ENCODE measurements at places on chromosomes 2 and 18.

DNA sequence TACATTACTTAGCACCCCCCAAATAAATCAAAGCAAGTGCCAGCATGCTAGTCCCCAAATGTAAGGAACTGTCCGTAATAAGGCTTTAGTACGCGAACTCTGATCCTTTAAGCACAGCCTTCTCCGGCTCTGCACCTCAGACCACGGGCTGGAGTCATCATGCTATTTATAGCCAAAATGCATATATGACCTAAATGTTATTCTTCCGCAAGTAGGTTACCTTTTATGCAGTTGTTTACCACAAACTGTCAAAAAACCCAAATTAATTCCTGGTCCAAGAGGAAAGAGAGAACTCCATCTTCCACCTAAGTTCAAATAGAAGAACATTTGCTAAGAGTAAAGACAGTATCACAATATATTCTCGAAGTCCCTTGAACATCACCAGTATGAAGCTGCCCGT, 42.7 kb downstream of the ZNF516 start:
- peak; percentile 49 for DNase-seq

GRCh38 chr2:30894498-30895119, 87.4 kb upstream of the CAPN13 start:
- no peak for DNase-seq

DNA sequence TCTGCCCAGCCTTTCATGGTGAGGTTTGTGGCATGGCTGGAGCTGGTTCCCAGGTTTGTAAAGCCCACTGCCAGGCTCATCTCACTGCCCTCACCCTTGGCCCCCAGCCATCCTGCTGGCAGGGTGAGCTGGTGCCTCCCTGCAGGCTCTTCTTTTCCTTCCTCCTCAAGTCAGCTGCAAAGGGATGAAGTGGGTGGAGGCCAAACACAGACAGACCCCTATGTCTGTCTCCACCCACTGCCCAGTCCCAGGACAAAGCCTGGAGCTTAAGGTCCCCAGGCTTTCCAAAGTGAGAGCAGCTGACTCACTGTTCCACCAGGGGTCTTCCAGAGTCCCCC, 92.0 kb downstream of the TNS1 start:
- no peak for DNase-seq

- no peak for DNase-seq
Measured at GRCh38 chr2:150572194-150572766, 84.8 kb upstream of the RND3 start.

DNA sequence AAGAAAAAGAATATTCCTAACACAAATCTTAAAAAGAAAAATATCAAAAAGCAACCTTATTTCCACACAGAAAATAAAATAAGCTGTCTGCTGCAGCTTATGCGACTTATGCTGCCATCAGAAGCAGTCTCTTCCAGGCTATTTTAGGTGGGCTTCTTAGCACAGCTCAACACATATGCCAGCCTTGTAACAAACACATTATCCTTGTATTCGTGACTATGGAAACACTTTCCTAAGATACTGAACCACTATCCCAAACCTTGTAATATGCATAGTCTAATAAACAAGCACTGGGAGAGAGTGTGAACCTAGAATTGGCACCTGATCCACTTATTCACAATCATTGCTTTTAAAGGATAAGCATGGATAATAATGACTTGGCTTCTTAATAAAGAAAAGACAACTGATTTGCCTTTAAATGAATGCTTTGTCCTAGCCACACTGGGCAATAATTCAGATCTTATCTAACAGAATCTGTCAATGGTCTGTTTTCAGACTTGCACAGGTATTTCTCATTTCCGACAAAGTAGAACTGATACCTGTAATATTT, 40.0 kb upstream of the RNU4ATAC start:
- DNase-seq, result no peak

DNA sequence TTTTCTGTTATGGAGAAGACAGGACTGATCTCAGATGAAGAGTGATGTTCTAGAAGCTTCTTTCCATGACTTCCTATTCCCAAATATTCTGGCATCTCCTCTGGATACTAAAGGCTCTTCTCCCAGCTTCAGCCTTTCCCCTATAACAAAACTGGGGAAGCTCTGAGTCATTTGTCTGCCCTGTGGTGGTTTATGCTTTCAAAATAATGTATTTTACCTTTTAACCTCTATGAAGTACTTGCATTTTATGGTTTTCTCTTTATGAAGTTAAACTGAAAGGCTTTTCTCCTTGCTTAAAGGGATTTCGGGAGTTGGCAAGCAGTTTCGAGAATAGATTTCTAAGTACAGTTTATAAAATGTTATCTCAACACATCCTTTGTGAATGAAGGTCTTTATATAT, 104.4 kb downstream of the TANC1 start:
- no peak for DNase-seq

DNA sequence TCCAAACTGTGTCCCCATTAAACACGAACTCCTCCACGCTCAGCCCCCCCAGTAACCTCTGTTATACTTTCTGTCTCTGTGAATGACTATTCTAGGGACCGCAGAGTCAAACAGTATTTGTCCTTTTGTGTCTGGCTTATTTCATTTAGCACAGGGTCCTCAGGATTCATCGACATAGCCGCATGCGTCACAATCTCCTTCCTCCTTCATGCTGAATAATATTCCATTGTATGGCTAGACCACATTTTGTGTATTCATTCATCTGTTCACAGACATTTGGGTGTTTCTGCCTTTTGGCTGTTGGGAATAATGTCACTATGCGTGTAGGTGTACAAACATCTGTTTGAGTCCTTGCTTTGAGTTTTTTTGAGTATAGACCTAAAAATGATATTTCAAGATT, 80.9 kb downstream of the SH3RF3 start:
- DNase-seq, result no peak

DNA sequence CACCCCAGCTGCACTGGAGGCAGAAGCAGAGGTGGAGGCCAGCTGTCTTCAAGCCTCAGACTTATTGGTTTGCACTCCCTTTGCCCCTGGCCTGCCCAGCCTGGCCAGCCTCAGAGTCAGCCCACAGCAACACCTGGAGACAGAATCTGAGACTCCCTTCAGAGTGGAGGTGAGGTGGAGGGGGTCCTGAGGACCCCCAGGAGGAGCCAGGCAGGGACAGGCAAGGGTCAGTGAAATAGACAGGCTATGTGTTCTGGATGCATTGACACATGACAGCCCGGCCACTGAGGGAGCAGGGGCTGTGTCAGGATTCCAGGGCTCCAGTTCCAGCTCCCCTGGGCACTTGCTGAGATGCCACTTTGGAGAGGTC, 309.7 kb downstream of the MYCN start:
- DNase-seq, result no peak

- DNase-seq, result no peak
Measured at GRCh38 chr2:144578099-144578498, 58.2 kb upstream of the ZEB2 start.

- DNase-seq, result no peak
Measured at GRCh38 chr2:241390301-241391206, 34.5 kb downstream of the FARP2 start.

- DNase-seq, result no peak
Measured at GRCh38 chr2:25339791-25340180, 1.9 kb downstream of the DNMT3A start.

DNA sequence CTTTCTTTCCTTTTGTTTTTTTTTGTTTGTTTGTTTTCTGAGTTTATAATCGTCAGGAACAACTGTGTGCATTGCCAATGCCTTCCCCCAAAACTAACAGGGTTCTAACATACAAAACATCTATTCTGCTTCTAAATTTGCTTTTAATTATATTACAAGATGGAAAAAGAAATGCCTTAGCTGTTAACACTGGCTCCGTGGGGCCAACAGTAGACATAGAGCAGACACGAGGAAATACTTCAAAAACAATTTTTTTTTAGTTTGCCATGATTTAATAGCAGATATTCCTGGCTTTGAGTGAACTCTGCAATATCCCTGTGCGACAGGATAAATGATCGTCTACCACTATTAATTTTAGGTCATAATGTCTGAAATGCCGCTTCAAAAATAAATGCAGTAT, 153.3 kb upstream of the HNRNPA3 start:
- DNase-seq, result no peak

GRCh38 chr2:120704696-120705095, 31.0 kb upstream of the GLI2 start:
- no peak for DNase-seq

- DNase-seq, result no peak
Measured at GRCh38 chr2:17146358-17146757, 371.9 kb downstream of the RAD51AP2 start.

Measured in GF-D8 (cell line).